Substantia nigra (tissue), 51 donors: ENCODE measurements at places on chromosomes 16 and 17.

DNA sequence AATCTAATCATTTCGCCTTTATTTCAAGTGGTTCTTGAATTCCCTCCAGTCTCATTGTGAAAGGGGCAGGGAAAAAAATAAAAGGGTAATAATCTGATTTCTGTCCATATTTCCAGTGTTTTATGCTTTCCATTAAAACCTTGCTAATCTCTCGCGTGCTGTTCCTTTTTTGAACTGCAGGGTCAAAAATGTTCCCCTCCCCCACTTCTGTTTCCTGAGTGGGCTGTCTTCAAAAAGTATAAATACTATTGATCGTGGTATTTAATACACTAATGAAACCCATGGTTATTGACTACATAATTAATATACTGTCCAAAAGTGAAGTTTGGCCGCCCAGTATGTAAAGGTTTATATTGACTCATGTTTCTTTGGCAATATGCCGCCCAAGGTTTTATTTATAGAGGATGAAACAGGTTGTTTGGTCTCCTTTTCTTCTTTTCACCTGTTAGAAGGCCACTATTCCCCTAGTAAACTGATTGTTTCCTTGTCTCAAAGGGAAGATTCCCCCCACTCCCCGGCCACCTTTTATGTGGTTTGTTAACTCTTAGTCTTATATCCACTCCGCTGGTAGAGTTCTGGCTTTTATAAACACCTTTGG is 69.7 kb downstream of the RPA1 start:
- no peak for DNase-seq

GRCh38 chr17:32960815-32961214 is 30.8 kb upstream of the SPACA3 start:
- DNase-seq, result no peak

DNA sequence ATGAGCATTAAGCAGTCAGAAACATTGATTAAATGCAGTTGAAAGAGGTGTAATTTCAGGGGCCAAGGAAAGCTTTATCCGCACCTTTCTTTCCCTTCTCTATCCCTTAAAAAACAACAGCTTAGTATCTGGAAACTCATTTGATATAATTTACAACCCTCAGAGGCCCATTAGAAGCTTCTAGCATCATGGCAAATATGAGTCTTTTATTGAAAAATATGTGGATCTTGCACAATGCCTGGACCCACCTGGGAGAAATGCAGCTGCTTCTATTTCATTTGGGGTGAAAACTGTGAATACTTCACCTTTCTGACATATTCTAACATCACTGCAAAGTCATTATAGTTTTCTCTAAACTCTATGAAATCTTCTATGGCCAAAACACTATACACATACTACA is 492.2 kb upstream of the PSMD7 start:
- DNase-seq, result no peak

- no peak for DNase-seq
These were observed 740.3 kb upstream of the SOX9 start for GRCh38 chr17:71380535-71380934.

- no peak for DNase-seq
These were observed 341.0 kb downstream of the SEC14L1 start for GRCh38 chr17:77481476-77482374.

DNA sequence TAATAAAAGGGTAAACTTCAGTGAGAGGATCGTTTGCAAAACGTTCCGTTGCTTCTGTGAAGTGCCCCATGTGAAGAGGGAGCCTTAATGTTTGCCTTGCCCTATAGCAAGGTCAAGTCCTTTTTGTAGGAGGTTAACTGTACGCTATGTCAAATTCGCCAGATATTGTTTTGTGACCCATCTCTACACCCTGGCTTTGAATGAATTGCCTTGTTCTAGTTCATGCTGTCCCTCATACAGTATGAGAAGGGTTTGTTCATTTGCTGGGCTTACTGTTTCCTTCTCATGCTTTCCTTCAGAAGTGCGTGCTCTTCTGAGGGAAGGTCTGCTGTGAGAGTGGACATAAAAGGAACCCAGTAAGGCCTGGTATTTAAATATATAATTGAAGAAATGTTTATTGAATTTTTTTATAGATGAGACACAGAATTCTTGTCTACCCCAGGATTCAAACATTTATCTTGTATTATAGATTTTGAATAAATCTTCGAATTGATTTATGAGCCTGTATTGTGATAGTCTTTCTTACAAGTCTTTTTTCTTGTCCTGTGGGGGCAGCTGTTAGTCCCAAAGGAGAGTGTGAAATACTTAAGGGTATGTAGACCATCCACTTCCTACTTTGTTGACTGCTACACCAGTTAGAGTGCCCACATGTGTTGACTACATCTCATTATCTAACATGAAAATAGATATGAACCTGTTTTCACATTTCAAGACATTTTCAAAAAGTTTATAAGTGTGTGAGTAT is 1.7 kb downstream of the MAP3K3 start:
- DNase-seq, result no peak
